ENCODE measurements at places on chromosomes 3 and 15.

DNA sequence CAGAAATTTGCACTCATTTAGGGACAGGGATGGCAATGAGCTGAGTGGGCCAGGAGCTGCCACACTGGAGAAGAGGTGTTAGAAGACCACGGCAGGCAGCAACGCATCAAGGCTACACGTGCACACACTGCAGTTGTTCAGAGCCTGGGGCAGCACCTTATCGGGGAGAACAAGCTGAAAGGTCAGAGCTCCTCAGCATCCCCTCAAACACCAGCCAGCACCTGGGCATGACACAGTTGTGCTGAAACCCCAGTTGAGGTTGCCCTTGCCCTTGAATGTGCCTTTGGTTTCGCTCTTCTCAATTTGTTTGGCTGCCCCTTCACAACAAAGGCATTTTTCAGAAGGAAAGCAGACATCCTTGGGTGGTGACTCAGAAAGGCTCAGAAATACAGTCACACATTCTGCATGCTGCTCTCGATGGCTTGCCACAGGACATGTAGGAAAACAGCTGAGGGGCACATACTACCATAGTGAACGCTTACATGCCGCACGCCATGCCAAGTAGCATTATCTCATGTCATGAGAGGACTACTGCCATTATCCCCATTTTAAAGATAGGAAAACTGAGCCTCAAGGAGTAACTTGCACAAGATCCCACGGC lies 57.6 kb downstream of the ST8SIA2 start:
- no peak for DNase-seq

- DNase-seq, result no peak
Measured at GRCh38 chr15:51589881-51590568, 32.5 kb downstream of the DMXL2 start.

- no peak for DNase-seq
Measured at GRCh38 chr15:101068523-101068960, 149.4 kb downstream of the LRRK1 start.

DNA sequence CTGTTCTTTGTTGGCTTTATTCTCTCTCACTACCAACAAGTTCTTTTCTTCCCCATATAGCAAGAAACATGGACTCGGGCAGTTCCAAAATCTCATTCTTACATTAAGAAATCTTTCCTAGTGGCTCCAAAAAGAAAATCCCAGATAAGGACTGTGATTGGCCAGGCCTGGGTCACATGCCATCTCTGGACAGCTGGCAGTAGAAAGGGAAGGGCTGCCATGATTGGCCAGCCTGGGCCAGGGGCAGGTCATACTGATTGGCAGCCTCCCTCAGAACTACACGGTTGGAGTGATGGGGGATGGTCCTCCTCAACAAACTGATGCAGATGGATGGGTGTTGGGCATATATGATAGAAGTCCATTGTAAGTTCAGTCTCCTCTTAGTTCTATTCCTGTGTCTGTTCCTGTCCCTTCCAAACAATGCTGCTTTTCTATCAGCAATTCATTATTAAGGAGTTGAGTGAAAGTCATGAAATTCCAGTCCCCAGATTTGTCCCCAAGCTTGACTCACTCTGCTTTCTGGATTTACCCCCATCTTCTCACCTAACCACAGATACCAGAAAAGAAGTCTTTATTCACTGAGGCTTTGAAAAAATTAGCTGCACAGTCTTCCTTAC lies 175.5 kb downstream of the ATG7 start:
- no peak for DNase-seq

- no peak for DNase-seq
Measured at GRCh38 chr15:24916305-24917009, 38.3 kb upstream of the SNRPN start.
